Cortex of kidney (tissue), 1 donor: ENCODE measurements at places on chromosomes 7 and 10.

GRCh38 chr10:81576336-81576735 is 298.7 kb upstream of the NRG3 start:
- no peak for DNase-seq

GRCh38 chr7:28599411-28599810 is 187.1 kb downstream of the CREB5 start:
- DNase-seq, result no peak

DNA sequence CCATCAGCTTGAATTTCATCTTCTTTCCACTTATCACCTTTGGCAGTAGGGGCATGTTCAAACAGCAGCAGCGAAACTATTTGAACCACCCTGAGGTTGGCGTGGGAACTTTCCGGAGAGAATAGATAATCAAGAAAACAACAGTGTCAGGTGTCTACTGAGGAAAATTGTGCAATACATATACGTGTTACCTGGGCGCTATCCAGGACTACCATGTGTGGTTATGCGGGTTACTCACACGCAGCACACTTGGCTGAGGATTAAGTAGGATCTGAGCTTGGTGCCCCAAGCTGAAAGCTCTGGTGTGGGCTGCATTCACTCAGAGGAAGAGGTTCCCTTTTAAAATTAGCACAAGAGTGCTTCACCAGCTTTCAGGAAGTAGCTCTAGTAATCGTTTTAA is 8.8 kb upstream of the ABI1 start:
- no peak for DNase-seq

DNA sequence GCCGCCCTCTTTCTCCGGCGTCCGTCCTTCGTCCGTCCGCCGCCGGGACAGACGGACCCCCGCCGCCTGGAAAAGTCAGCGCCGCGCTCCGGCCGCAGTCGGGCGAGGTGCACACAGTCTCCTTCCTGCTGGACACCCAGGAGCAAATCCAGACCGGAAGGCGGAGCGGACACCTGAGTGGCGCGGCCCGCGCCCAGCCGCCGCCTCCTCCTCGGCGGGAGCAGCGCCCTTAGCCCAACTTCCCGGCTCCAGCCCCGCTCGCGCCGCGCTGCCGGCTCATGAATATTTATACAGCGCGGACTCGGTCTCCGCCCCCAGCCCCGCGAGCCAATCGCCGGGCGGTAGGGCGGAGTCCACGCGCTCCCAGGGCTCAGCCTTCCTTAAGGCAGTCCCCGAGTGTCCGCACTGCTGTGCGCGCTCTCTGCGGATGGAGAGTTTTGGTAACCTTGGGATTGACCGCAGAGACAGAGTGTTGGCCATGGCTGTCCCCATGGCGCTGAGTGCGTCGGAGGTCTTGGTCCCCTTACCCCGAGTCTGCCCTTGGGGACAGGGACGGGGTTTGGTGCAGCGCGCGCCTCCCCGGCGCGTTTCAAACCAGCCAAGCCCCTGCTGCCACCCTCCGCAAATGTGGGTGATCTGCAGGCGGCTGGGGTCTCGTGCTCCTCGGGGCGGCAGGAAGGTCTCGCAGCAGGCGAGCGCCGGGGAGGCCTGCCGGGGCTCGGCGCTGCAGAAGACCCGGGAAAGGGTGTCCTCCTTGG is at the start of gene FZD8:
FZD8 (minus strand) TSS at position 262 of the 758 bp plus-strand sequence. CDS start 867 bp downstream, outside the sequence.
- DNase-seq, result peak; percentile 86

DNA sequence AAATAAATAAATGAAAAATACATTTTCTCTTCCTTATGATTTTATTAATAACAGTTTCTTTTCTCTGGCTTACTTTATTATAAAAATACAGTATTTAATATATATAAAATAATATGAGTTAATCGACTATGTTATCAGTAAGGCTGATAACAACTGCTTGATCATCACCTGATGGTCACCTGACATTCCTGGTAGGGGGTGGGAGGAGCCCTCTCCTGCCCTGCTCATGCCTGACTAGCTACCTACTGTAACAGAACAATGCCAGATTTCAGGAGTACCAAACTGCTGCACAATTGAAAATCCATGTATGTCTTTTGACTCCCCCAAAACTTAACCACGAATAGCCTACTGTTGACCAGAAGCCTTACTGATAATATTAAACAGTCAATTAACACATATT is 1.3 kb upstream of the APBB1IP start:
- DNase-seq, result no peak

- no peak for DNase-seq
These were observed 28.9 kb upstream of the SAMD9L start for GRCh38 chr7:93176992-93177580.

- no peak for DNase-seq
These were observed 312.3 kb upstream of the MKI67 start for GRCh38 chr10:128438417-128439063.

GRCh38 chr7:23759671-23760391 is 49.8 kb downstream of the STK31 start:
- DNase-seq, result no peak

DNA sequence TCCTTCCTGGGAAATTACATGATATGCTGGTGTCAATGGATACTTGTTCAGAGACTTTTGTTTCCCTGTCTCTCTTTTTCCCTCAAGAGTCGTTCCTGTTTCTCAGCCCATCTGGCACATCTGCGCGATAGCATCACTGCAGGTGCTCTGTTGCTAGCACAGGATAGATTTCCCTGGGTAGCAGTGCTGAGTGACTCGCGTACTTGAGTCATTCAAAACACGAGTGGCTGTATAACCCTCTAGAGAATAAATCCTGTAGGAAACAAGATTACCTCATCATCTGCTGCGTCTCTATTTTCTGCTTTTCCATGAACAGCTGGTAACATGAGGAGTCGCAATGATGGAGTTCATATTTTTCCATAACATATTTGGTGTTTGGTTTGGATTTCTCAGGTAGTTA is 452.0 kb upstream of the FZD8 start:
- no peak for DNase-seq

GRCh38 chr10:71156436-71156835 is 55.9 kb upstream of the UNC5B start:
- no peak for DNase-seq

DNA sequence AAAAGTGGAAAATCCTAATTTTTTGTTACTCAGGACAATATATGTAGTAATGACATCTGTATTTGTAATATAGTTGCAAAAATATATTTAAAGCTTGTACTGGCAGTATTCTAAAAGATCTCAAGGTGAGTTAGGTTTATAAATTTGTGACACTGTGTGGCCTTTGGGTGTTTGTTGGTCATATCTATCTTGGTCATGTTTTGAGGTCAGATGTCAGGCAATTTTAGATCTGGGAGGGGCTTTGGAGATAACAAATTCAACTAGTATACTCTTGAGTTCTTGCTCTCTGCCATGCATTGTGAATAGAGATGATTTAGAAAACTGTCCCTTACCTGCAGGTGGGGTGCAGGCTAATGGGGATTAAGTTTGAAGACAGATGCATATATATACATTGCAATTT is 3.1 kb downstream of the TBC1D12 start:
- no peak for DNase-seq

- DNase-seq, result no peak
These were observed 86.6 kb upstream of the MACROH2A2 start for GRCh38 chr10:69965919-69966662.

- no peak for DNase-seq
These were observed 107.0 kb downstream of the CPXM2 start for GRCh38 chr10:123784646-123785045.

DNA sequence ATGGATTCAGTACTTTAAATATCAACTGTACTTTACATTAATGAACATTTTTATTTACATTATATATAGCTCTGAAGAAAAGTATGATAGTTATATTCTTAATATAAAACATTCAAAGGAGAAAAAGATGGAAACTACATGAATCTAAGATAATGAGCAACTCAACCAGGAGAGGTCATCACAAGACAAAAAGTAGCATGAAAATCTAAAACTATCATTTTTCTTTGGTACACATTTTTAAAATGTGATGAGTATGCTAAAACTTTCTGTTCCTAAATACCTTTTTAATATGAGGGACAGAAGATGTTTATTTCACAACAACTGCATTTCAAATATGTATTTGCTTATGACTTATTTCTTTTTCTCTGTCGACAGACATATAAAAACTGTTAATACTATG is 2.4 kb downstream of the CNTNAP2 start:
- no peak for DNase-seq

- DNase-seq, result no peak
These were observed 898 bp upstream of the SEM1 start for GRCh38 chr7:96710544-96710943.

GRCh38 chr7:133947458-133948254 is 179.5 kb upstream of the LRGUK start:
- no peak for DNase-seq

- DNase-seq, result peak; percentile 57
These were observed at the start of gene FRA10AC1 for GRCh38 chr10:93702210-93703001. Gene FRA10AC1, minus strand, starts transcription at chr10:93702592. Its CDS starts 2,486 bp downstream, at chr10:93700106.

GRCh38 chr10:12586741-12587140 is 237.4 kb downstream of the CAMK1D start:
- no peak for DNase-seq

- no peak for DNase-seq
These were observed 61.5 kb downstream of the RAMP3 start for GRCh38 chr7:45219130-45219529.

DNA sequence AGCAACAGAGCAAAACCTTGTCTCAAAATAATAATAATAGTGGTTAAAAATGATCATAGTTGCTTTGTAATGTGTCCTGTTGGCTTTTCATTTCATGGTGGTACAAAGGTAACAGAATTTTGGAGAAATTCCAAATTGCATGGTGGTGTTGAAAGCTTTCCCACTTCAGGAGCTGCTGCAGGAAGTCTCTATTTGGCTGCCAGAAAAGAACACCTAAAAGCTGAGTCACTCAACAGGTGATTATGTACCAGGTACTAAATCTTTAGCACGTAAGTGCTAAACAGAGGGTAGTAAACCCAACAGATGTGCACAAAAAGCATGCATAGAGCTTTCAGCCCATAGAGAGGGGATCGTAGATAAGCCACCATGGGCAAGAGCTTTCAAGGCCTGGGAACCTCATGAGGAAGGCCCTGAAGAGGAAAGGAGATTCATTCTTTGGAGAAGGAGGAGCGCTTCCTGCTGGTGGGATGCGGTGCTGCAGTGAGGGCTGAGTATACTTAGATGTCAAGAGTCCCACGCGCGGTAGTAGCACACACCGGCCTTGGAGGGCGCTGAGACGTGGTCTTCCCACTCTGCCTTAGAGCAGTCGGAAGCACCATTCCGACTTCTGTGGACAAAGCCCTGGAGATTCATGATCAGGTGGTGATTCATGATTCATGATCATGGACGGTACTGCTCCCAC is 118.7 kb downstream of the RALA start:
- DNase-seq, result no peak

- no peak for DNase-seq
These were observed 396.5 kb upstream of the VSTM2A start for GRCh38 chr7:54145716-54146115.

DNA sequence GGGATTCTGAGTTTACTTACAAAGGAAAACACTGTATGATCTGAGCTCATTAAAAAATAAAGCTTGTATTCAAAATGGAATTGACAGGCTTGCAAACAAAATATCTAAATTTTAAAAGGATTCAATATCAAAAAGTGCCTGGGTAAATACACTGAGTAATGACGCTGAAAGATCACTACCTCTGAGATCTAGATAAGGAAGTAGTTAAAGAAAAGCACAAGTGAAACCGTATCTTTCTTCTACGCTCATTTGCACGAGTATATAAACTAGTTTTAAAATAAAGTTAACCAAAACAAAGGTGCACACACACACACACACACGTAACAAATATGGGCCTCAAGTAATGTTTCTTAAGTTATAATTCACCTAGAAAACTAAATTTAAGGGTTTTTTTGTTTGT is 93.4 kb downstream of the SNX13 start:
- DNase-seq, result no peak

DNA sequence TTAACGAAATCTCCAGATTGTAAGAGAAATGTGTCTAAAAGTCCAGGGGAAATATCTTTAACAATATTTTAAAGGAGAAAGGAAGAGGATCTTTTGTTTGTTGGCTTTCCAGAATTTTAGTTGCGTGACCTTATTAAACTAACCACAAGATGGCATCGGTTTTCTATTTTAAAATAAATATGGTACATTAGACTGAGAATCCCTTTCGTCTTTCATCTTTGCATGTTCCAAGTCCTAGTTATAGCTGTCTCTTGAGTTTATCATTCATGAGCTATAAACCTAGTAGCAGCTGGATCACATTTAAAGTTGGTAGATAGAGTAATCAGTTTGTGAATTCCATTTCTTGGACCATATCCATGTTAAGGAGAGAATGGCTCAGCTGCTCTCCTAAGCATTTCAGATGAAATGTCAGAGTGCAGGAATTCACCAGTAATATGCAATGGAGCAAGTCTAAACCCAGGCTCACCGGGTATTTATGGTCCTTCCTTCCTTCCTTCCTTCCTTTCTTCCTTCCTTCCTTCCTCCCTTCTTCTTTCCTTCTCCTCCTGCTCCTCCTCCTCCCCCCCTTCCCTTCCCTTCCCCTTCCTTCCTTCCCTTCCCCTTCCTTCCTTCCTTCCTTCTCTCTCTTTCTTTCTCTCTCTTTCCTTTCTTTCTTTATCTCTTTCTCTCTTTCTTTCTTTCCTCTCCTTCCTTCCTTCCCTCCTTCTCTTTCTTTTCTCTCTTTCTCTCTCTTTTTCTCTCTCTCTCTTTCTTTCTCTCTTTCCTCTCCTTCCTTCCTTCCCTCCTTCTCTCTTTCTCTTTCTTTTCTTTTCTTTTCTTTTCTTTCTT is 57.8 kb upstream of the RAB18 start:
- no peak for DNase-seq

GRCh38 chr10:3801558-3802192 is 16.7 kb upstream of the KLF6 start:
- no peak for DNase-seq
